NCI-H226 (cell line): ENCODE measurements at places on chromosomes 4 and X.
A peak's percentile ranks its signal among the peaks of the same experiment; 100 is the strongest.

DNA sequence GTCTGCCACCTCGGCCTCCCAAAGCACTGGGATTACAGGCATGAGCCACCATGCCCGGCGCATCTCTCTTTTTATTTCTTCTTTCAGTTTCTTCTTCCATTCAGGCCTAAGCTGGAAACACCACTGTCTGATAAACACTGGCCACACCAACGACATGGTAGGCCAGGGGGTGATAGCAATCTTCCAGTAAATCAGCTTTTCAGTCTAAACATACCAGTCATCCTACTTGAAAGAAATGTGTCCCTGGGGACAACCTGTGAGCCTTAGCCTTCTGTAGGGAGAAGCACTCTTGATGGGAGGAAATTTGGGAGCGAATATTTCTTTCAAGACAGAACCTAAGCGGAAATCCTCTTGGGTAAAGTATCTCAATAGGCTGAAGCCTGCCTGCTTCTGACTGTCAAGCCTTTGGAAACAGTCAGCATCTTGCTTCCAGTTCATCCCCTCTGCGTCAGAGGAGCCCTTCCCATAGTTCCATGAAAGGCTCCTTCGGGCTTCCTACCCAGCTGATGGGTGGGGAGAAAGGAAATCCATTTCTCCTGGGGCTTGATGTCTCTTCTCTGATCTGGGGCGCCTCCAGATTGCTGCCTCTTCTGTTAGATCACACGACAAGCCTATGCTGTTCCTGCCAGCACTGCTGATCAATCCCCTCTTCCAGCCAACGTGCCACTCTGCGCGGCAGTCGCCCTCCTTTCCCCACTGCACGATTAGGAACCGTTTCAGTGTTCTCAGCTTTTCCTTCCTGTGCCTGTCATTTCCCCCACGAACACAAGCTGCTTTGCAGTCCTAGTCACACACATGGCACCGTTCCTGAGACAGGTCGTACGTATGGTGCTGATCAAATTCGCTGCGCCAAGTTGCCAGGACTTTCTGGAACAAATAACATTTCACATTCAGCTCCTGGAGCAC is 49.5 kb upstream of the CBR4 start:
- DNase-seq: no peak

- no peak for DNase-seq
Observed at GRCh38 chrX:57651169-57651919, 28.7 kb downstream of the NLRP2B start.

DNA sequence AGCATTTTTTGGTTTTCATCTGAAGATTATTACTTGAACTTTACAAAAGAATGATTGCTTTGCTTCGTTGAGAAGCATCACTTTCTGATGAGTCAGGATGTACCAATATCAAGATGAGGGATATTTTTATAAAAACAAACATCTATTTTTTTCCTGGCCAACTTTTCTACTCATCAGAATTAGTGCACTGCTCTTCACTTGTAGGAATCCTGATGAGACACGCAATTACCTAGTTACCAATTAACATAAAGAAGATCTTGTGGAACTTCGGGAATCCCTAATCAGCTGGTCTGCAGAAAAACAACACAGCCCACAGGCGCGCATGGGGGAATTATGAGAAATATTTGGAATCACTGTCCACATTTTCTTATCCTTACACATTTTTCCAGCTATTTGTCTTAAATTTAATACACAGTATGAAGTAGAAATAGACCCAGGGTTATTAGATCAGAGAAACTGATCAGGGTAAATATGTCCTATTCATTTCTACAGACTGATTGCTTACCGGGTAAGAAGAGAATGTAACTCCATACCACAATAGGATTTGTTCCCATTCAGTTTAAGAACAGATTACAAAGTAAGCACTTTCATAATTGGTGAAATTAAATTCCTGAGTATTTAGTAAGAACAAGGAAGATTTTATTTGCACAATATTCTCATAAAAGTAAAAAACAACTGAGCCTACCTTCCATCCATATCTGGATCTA is 50.9 kb downstream of the MFAP3L start:
- no peak for DNase-seq

GRCh38 chr4:96913441-96914080 is 1073.7 kb downstream of the PDHA2 start:
- peak; percentile 86 for DNase-seq

DNA sequence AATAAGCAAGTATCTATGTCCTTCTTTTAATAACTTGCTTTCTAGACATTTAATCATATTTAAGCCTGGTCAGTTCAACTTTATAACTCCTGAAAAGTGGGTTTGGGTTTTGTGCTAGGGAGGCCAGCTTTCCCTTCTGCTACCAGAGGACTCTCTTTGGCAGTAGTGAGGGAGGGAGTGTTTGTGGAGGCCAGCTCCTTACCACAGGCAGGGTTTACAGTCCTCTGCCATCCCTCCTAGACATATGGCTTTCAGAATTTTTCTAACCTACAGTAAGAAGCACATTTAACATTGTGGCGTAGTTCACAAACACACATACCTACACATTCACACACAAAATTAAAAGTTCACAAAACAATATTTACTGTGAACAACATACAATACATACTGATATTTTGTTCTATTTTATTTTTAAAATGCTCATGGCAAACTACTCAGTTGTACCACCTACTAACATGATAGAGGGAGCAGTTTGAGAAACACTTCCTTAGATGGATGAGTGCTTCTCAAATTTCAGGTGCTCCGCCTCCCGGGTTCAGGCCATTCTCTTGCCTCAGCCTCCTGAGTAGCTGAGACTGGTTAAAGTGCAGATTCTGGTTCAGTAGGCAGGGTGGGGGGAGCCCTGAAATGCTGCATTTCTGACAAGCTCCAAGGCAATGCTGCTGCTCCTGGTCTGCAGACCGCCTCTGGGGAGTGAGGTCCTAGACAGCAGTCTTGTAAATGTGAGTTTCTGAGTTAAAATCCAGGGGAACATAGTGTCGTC is 86.7 kb downstream of the PTTG2 start:
- peak; percentile 14 for DNase-seq

GRCh38 chrX:130028196-130028595 is 45.8 kb downstream of the BCORL1 start:
- no peak for DNase-seq

DNA sequence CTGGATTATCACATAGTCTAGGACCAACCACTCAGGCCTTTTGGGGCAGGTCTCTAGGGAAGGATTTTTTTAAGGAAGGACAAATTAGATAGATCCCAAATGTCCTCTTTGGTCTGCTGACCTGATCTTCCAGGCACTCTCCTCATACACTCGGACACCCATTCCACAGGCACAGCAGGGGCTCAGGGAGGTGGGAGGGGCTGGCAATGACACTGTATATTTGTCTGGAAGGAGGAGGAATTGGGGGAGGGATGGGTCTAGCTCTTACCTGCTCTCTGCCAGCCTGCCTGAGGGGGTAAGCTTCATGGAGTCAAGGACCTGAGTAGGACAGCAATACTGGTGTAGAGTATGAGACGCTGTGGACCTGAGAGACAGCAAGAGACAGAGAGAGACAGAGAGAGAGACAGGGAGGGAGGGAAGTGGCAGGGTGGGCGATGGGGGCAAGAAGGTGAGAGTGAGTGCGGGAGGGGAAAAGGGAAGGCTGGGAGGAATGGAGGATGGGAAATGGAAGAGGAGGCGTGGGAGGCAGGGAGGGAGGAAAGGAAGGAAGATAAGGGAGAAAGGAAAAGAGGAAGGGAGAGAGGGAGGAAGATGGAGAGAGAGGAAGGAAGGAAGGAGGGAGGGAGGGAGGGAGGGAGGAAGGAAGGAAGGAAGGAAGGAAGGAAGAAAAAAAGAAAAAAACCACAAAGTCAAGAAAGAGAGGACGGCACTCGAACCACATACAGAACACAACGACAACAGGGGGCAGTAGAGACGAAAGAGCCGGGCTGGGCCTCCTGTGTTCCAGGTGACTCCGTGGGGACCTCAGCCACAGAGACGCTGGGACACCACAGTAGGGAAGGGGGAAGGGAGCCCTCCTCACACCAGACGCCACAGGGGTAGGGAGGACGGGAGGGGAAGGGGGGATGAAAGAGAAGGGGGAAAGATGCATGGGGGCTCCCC is 1.8 kb downstream of the IQSEC2 start:
- DNase-seq: no peak
